ENCODE measurements at places on chromosomes 12 and 14.

DNA sequence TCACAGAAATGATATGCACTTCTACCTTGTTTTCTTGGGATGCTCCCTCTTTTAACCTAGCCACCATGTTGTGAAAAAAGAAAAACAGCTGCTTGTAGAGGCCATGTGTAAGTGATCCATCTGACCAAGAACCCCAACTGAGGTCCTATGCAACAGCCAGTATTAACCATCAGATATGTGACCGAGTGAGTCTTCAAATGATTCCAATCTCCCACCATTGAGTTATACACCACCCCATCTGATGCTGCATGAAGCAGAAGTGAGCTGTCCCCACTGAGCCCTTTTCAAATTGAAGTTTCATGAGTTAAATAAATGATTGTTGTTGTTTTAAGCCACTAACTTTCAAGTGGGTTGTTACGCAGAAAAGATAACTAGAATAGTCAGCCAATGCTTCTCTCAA, 20.6 kb upstream of the USP15 start:
- DNase-seq: no peak

DNA sequence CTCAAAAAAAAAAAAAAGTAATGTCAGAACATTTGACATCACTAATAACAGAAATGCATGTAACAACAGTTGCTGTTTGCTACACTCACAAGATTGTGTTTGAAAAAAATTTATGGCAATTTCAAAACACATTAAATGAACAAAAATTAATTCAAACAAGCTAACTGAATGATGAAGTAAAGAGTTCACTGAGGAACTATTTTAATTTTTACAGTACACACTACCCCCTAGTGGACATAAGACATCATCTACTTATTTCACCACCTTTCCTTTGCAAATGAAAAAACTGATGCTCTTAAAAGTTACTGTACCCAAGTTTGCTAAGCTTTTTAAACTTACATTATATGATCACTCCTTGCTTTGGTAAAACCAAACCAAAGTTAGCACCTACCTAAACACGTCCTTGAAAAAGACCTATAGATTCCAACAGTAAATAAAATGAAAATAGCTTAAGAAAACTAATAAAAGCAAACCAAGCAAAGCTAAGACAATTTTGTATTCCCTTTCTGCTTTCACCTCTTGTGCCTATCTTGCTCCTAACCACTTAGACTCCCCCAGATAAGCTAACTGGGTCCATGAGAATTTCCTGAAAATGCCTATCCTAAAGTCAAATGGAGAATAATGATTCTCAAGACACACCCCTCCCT, 22.2 kb downstream of the UBE2N start:
- DNase-seq: no peak

- no peak for DNase-seq
These were observed 43.4 kb downstream of the ELK3 start for GRCh38 chr12:96237465-96238077.

DNA sequence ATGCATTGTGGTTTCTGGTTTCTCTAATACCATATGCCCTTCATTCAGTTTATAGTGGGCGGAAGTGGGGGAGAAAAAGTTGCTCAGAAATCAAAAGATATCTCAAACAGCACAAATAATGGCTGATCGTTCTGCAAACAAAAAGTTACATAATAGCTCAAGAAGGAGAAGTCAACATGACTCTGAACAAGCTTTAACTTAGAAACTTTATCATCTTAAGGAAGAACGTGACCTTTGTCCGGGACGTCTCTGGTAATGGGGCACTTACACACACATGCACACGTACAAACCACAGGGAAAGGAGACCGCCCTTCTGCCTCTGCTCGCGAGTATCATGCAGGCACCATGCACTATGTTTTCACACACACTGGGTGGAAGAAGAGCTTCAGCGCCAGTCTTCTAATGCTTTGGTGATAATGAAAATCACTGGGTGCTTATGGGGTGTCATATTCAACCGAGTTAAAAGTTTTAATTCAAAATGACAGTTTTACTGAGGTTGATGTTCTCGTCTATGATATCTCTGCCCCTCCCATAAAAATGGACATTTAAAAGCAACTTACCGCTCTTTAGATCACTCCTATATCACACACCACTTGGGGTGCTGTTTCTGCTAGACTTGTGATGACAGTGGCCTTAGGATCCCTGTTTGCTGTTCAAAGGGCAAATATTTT, 4.7 kb downstream of the FOS start:
- no peak for DNase-seq

DNA sequence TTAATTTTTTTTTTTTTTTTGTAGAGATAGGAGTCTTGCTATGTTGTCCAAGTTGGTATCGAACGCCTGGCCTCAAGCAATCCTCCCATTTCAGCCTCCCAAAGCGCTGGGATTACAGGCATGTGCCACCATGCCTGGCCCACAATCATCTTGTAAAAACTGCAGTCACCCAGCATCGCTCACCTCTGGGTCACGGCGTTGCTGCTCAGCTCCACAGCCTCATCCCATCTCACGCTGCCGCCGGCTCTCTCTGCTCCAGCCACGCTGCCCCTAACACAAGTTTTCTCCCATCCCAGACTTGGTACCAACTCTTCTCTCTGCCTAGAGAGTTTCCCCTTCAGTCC, 69.2 kb downstream of the MAP1LC3B2 start:
- DNase-seq: no peak

Measured in esophagus squamous epithelium (tissue), 5 donors.